Lung (tissue), 17 donors: ENCODE measurements at places on chromosomes 7 and 10. TPM values are rescaled to one million over a fixed set of nuclear protein-coding genes. Genes with fewer than 3 reads are reported as not detected.

Gene TMEM72
- 0.02 TPM for polyA plus RNA-seq

DNA sequence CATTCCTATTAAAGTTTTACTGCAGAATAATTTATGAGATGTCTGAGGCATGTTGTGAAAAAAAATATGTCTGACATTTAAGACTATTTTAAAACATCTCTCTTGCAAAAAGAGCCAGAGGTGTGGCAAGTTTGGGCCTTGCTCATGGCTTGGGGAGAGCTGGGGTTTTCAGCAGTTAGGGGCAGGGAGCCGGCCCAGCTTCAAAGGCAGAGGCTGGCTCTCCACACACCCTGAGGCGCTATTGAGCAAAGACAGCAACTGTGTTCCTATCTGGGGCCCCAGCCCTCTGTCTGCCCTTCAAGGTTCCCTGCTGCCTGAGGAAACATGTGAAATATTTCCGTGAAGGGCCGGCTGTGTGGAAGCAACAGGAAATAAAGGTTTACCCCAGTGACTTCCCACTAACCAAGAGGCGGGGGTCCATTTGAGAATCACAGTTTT lies 94.0 kb downstream of the SORBS1 start:
- DNase-seq: peak; percentile 80

- DNase-seq: peak; percentile 98
Observed at GRCh38 chr7:94375691-94376090, 19.0 kb upstream of the COL1A2 start.

DNA sequence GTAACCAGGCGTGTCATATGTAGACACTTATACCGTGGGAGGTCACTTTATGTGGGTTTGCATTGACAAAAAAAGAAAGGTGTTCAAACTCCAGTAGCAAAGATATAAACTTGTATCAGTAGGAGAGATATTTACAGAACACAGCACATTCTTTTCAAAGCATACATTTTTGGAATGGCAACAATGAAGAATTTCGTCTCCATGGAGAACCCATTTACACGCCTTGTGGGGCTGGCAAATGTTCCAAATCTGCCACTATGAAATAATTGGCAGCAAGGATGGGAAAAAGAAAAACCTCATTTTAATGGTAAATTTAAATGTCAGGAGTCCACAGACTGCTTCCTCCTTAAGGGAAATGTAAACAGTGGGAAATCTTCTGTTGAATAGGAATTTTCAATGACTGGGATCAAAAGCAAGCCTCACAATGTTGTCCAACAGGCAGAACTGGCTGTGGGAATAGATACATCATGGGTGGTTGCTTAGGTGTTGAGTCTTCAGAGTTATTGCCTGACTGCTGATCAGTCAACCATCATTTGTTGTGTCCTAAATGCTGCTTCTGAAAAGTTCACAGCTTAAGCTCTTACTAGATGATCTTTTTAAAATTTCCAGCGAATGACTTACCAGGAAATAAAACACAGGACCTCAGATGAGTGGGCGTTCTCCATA lies 256.6 kb upstream of the SEMA3C start:
- DNase-seq: peak; percentile 40

- no peak for DNase-seq
Observed at GRCh38 chr7:79734181-79734580, 280.7 kb upstream of the MAGI2 start.

DNA sequence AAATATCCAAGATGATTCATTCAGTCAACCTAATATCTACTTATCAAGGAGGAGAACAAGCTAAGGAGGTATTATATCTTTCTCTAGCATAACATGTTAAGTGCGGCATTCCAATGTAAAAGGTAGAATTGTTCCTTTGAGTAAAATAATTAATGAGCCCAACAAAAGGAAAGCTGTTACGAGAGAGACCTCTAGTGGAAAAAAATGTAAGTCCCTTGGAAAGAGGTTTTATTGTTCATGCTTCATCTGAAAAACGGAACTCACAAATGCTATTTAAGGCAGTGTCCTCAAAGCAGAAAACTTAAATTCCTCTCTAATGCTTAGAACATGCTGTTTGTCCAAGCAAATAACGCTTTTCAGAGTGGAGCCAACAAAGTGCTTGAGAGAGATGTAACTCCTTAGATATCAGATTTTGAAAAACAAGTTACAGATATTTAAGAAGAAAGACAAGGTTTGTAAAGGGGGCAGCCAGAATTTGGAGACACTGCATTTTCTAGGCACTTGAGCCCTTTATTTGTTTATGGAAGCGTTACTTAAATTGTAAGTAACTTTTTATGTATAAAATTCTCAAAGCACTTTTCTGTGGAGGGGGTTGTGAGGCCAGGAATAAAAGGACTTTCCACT lies 119.9 kb downstream of the TFEC start:
- DNase-seq: peak; percentile 79

DNA sequence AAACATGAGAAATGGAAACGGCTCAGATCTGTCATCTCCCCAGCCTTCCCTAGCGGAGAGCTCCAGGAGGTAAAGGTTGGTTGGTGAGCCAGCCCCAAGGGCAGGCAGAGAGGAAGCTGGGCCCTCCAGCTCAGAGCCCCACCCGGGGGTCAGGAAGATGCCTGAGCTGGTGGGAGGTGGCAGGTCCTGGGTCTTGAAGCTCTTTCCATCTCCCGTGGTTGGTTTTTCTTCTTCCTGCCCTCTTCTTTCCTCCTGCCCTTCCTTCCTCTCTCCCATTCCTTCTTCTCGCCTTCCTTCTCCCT lies 384.2 kb upstream of the FOXK1 start:
- no peak for DNase-seq

Gene ANKRD61
- not detected for polyA plus RNA-seq

DNA sequence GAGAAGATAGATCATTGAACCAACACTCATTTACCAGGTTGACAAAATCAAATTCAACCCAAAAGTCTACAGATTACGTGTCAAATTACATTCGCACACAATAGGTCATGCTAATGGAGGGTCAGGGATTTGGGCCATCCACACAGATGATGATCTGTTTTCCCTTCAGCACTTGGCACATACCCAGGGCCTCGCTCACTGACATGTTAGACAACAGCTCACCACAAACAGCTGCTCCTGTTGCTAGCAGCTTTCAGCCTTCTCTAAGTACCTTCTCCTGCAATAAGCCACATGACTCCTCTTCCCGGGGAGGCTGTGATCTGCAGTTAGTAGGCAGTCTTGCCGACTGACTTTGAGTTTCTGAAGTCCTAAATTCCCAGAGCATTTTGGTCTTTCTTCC lies 18.4 kb downstream of the NKX2-3 start:
- DNase-seq: peak; percentile 74

Gene RET
- 0.31 TPM for polyA plus RNA-seq

Gene XRCC2
- 0.98 TPM for polyA plus RNA-seq

GRCh38 chr10:85235258-85235657 lies 906.9 kb downstream of the CCSER2 start:
- no peak for DNase-seq

- no peak for DNase-seq
Observed at GRCh38 chr7:2726316-2727018, 38.5 kb downstream of the AMZ1 start.

DNA sequence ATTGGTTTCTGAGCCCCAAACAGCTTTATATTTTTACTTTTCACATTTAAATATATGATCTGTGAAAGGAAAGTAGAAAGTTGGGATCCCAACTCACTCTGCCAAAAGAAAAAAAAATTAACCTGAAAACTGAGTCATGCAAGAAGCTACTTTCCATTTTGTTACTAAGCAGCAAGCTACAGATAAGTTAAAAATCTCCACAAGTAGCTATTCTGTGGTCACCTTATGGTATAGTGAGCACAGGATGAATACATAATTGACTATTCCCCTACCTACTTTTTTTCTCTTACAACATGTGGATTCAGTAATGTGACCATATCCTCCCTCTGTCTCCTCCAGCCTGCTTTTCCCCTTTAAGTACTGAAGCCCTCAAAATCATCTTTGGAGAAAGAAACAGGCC lies 30.3 kb upstream of the CREB3L2 start:
- no peak for DNase-seq
